Stimulated activated CD8-positive, alpha-beta memory T cell treated with anti-CD3 and anti-CD28 coated beads, Interleukin-4, amount 100 ng/mL, for 24 hours (primary cell): ENCODE measurements at places on chromosomes 3 and 15.

GRCh38 chr3:151863611-151864010 lies 9.8 kb upstream of the SUCNR1 start:
- no peak for DNase-seq

DNA sequence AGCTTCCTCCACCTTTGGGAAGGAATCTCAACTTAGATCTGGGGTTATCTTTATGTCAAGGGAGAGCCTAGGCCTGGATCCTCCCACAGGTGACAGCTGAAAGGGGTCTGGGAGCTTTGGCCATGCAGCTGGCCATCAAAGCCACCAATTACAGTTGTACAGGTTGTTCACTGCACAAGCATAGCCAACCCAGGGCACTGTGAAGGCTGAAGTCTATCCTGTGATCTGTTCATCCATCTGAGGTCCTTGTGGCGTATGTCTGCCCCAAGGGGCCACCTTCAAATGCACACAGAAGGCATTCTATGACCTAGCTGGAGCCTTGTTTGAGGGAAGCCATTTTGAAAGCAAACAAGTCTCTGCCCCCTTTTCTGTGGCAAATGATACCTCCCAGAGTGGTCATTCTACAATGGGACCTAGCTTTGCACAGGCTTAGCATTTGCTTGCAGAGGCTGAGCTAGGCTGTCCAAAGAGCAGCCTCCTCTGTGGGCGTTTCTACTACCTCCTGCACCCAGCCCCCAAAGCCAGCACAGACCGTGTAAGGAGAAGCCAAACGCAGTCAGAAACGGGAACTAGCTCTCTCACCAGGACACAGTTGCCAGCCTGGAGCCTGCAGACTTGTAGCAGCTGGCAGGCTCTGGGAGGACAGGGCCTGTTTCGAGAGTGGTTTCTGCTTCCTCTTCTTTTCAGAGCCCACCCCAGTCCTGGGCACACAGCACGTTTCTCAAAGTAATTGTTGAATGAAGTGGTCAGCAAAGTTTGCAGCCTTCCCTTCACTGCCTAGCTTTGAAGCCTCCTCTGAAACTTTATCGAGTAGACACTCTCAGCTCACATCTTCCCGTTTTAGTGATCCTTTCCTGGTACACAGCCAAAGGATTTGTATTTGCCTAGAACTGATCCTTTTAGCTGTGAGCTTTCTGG lies 157.3 kb upstream of the SMAD3 start:
- DNase-seq = no peak

GRCh38 chr3:134029256-134029733 lies 430 bp downstream of the SLCO2A1 start:
- no peak for DNase-seq

DNA sequence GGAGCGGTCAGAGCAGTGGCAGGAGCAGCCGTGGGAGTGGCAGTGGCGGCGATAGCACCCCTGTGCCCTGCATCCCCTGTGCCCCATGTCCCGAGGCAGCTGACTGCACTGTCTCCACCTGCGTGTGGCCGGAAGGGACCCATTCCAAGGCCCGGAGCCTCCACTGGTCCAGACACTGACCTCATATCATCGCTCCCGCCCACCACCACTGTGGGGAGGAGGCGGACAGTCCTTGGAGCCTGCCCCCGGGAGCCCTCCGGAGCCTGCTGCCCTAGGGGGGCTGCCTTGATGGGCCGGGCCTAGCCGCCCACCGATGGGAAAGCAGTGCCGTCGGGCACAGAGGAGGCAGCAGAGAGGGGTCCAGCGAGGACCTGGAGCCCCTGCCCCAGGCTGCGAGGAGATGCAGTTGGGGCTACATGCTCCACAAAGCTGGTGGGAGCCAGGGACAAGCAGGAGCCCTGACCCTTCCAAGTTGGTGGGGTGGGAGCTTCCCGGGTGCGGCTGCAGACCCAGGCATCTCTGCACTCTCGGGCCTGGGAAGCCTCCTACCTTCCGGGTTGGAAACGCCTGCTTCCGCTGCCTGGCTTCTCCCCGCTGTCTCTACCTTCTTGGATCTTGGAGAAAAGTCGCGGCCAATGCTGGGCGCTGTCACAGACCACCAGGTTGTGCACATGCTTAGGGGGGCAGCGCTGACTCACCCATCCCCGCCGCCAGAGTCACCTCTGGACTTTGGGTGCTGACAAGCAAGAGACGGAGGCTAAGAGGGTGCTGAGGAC lies 283.2 kb upstream of the ROBO1 start:
- DNase-seq = no peak

DNA sequence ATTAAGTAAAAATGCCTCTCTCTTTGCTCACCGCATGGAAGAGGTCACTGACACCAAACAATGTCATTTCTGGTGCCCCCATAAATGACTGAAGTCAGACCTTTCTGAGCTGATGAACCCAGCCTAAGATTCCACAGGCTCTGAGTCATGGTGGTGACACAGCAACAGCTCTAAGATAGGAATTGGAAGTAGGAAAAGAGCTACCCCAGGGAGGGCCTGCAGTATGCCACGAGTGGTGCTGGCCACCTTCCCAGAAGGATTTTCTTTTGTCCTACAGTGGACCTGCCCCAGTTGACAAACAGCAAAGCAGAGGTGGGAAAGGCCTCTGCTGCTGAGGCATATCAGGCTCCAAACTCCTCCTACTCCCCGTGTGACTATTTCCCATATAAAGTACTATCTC lies 208.1 kb downstream of the MINAR1 start:
- no peak for DNase-seq

DNA sequence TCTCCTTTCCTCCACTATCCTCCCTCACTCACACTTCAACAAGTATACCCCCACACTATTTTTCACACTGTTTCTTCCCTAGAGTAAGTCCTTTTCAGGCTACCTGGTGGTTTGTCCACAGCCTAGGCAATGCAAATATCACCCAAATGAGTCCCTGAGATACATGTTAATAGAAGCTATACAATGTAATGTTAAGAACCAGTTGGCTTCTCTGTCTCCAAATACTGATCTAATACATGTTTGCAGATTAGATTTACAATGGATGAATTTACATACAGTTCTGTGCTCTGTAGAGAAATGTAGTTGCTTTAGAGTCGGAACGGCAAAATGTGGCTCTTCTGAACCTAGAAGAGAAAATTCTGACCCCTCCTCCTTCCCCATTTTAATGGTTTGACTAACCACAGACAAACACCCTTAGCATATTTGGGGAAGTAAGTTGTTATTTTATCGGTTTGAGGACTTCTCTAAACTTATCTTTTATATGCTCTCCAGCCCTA lies 63.6 kb upstream of the MBNL1 start:
- no peak for DNase-seq

GRCh38 chr3:2154621-2155020 lies 56.0 kb downstream of the CNTN4 start:
- no peak for DNase-seq

DNA sequence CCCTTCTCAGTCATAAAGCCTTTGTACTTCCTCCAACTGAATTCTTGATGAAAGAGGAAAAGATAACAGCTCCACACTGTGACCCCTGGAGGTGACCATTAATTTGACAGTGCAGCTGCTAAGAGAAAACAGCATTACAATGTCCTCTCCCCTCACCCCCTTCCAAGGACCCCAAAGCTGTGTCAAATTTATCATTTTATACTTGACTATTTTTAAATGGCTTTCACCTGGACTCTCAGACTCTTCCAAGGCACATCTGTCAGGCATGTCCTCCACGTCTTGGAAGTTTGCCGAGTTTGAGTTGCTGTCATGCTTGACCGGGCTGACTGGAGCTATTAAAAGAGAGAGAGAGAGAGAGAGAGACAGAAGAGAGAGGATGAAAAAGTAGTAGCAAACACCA lies 236.5 kb downstream of the WDR72 start:
- no peak for DNase-seq

DNA sequence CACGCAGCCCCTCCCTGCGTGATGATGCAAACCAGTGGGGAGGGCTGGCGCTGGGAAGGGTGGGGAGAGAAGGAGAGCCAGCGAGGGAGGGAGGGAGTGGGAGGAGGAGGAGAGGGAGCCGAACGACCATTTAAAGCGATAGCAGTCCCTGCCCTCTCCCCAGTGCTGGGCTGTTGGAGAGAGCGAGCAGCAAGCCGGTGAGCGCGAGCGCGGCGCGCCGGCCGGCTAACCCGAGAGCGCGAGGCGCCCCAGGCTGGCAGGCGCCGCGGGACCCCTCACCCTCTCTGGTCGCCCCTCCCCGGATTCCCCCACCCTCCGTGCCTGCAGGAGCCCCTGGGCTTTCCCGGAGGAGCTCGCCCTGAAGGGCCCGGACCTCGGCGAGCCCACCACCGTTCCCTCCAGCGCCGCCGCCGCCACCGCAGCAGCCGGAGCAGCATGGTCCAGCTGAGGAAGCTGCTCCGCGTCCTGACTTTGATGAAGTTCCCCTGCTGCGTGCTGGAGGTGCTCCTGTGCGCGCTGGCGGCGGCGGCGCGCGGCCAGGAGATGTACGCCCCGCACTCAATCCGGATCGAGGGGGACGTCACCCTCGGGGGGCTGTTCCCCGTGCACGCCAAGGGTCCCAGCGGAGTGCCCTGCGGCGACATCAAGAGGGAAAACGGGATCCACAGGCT lies at the start of gene GRM7:
TSS of gene GRM7 (plus strand) at position 162 of the 671 bp plus-strand sequence.
- DNase-seq = no peak

DNA sequence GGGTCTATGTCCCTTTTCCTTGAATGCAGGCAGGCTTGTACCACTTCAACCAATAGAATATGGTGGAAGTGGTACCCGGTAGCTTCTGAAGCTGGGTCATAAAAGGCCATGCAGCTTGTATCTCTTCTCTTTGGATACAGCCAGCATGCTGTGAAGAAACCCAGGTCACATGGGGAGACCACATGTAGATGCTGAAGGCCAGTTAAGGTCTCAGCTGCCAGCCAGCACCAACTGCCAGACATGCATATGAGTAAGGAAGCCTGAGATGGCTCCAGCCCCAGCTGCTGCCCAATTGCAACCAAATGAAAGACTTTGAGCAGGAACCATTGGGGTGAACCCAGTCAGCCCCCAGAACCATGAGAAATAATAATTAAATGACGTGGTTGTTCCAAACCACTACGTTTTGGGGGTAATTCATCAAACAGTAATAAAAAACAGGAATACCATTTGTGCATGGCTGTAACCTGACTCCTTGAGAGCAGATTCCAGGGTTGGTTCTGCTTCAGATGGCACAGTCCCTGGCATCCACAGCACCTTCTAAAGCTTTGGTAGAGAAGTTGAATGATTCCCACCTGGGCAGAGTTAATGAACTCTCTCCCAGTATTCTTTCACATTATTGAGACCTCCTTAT lies 3.8 kb downstream of the RBP2 start:
- no peak for DNase-seq

DNA sequence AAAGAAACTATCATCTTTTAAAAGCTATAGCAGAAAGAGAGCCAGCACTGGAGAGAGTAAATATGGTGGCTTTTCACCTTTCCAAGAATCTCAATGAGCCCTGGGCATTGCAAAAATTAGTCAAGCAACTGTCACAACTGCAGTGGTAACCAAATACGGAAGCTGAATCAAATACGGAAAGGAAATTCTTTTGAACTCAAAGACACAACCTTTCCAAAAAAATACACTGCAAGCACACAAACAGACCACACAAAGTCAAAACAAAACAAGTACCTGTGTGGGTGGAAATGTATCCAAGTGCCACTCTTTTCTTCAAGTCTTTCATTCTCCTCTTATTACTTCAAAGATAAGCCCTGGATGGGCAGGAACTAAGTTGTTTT lies 17.6 kb downstream of the VGLL4 start:
- no peak for DNase-seq

GRCh38 chr3:127669541-127670228 lies 3.1 kb upstream of the ABTB1 start:
- DNase-seq = no peak

GRCh38 chr3:181823716-181824115 lies 112.0 kb downstream of the SOX2 start:
- DNase-seq = no peak
